Caco-2 (cell line): ENCODE measurements at places on chromosomes 3 and 15.

DNA sequence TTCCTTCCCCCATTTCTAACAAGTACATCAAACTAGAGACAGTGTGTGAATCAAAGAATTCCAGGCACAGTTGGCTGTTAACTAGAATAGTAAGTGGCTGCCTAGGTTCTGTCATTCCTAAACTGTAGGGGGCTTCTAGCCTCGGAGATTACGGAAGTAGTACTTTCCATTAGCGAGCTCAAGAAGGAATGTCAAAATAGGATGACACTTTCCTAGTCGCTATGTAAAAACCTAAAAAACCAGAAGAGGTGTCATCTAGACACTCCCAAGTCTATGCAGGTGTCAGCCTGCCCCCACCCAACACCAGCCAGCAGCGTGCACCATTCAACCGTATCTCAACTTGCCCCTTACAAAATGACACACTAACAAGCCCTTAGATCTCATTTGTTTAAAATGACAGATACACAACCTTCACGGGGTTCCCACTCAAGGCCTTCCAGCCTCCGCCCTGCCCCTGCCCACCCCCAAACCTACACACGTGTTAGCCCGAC, 874 bp downstream of the INO80 start:
- no peak for DNase-seq

GRCh38 chr3:9435316-9435715, 37.9 kb downstream of the SETD5 start:
- DNase-seq, result no peak

GRCh38 chr15:85925649-85926237, 131.0 kb upstream of the KLHL25 start:
- DNase-seq, result no peak

GRCh38 chr3:97656638-97657037, 107.9 kb upstream of the ARL6 start:
- no peak for DNase-seq

GRCh38 chr3:105367406-105368213, 901 bp downstream of the ALCAM start:
- DNase-seq, result peak; percentile 36

DNA sequence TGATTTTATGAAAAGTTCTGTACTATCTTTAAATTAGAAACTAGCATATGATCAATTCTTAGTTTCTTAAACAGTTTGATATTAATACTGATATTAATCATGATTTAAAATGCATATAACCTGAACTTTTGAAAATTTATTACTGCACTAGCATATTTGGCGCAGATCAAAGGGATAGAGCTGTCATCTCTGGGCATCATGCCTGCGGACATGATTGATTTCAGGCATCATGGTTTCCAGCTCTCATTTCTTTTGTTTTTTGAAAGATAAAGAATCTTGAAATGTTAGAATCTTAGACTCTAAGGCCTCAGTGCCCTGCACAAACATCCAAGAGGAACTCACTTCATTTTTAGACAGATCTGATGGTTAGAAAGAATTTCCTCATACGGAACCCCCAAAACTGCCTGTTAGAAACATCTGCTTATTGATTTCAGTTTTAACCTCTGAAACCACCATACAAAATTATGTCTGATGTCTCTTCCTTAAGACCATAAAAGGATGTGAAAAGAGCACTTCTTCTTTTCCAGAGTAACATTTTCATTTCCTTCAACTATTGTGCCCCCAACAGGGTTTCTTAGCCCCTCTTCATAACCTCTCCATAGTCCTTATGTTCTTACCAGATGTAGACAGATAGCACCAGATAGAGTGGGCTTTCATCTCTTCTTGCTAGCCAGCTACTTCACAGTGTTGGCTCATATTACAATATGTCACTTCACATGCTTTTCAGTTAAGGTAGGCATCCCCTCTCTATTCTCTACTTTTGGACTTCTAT, 110.8 kb downstream of the BBX start:
- no peak for DNase-seq

DNA sequence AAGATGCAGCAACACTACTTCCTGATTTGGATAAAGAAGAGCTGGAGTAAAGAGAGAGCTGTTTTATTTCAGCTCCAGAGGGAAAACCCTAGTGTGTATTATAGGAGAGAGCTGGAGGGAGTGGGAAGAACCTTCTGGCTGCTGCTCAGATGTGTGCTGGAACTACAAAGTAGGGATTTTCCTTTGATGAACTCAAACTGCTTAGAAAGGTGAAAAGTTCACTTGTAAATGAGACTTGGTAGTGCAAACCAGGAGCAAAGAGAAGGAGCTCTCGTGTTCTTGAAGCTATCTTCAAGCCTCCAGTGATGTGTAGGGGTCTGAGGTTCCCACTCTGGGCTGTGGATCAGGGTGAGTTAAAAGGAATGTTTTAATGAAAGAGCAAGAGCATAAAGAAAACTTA, 110.4 kb downstream of the EDEM1 start:
- DNase-seq, result no peak

GRCh38 chr15:63157118-63157843, at the start of gene RPS27L:
RPS27L (minus strand) TSS chr15:63157477; CDS start chr15:63157405, 72 bp downstream.
- peak; percentile 93 for DNase-seq

- DNase-seq, result no peak
These were observed 219.8 kb upstream of the TOPAZ1 start for GRCh38 chr3:44021651-44022594.

DNA sequence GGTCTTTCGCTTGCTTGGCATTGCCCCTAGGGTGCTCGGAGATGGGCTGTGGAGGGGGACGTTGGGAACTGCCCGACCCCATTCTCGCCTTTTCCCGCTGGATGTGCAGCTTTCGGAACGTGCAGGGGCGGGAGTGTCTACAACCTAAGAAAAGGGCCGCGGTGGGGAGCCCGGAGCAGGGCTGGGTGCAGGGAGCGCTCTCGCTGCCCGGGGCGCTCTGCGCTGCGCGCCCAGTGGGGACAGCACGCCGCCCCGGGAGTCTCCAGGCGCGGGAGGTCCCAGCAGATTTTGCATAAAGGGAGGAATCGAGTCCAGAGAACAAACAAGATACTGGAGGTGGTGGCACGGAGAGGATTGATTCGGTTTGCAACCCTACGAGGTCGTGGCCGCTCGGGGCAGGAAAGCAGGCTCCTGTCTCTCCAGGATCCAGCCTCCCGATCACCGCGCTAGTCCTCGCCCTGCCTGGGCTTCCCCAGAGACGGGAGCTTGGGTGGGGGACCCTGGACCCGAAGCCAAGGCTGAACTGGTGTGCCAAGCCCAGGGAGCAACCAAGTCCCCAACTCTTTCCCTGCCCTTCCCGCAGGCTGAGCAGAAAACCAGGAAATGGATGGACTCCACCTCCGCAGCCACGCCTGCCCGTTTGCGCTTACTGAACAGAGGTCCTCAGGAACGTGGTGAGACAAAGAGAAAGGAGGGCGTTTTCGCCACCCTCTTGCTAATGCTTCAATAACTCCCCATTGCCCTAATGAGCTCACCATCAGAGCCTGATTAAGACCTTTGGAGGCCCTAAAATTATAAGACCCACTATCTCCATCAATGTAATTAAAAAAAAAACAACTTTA, 59.7 kb downstream of the NOX5 start:
- DNase-seq, result peak; percentile 75

GRCh38 chr3:177201700-177202397, 4.6 kb upstream of the TBL1XR1 start:
- no peak for DNase-seq

DNA sequence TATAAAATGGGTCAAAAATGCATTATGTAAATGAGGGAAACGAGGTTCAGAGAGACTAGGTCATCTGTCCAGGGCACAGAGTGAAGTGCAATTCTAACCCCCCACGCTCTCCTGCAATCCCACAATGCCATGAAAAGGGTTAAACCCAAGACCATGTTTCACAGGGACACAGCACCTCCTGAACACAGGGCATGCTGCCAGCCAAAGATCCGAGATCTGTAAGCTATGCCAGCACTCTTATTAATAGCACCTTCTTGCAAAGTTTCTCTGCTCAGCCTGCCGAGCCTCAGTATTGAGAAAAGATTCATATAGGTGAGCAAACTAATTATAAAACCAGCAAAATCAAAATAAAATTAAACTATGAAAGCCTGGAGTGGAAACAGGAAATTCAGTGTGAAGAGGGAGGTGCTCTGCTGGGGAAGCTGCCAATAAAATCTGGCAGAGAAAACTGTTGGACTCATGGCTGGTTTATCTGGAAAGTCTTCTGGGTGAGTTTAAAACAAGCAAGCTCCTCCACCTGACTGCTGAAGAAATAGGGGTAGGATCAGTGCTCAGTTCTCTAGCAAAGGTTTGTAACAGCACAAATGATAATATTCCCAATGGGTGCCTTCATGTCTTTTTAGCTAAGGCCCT, 50.3 kb downstream of the LRIG1 start:
- no peak for DNase-seq

DNA sequence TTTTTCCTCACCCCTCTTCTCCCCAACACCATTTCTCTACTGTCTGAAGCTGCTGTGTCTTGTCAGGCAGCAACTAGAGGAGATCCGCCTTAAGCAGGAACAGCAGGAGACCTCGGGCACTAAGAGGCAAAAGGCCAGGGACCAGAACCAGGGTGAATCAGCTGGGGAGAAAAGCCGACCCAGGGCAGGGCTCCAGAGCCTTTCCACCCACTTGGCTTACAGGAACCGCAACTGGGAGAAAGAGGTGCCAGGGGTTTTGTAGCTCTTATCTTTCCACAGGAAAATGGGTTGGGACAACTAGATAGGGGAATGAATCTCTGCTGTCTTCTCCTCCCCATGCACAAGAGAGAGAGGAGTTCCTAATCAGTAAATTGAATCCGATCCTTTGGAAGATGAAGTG, 3.0 kb upstream of the NGRN start:
- no peak for DNase-seq

DNA sequence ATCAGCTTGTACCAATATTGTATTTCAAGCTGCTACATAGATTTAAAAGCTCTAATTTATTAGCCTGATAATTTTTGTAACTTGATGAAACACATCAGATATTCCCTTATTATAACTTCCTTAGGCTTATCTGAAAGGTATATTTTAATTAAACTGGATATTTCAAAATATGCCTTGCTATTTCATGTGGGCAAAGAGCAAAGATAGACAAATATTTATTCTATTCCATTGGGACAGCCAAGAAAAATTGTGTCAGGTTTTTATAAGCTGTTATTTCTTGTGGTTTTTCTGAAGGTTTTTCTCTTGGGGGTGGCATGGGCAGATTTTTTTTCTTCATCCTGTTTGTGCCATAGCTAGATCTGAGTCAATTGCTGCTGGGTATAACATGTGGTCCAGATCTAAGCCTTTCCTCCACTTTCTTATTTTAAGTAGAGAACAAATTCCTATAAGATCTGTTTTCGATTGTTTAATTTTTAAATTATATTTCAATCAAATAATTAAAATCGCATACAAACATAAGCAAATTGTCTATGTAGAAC, 249.5 kb downstream of the NAALADL2 start:
- no peak for DNase-seq

DNA sequence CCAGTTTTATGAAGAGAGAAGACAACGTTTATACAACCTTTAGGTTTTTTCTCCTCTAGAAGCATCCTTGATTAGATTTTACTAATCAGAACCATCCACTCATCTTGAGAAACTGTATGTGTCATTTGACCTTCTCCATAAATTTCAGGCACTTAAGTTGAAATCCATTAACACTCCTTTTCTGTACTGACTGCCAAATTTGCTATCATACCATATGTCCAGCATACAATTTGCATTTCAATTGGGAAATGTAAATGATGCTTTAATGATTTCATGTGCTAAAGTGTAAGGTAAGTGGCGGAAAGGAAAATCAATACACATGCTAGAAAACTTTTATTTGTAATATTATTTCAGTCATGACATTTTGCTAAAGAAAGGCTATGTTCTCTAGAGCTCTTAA, 731.6 kb downstream of the GBE1 start:
- DNase-seq, result no peak

DNA sequence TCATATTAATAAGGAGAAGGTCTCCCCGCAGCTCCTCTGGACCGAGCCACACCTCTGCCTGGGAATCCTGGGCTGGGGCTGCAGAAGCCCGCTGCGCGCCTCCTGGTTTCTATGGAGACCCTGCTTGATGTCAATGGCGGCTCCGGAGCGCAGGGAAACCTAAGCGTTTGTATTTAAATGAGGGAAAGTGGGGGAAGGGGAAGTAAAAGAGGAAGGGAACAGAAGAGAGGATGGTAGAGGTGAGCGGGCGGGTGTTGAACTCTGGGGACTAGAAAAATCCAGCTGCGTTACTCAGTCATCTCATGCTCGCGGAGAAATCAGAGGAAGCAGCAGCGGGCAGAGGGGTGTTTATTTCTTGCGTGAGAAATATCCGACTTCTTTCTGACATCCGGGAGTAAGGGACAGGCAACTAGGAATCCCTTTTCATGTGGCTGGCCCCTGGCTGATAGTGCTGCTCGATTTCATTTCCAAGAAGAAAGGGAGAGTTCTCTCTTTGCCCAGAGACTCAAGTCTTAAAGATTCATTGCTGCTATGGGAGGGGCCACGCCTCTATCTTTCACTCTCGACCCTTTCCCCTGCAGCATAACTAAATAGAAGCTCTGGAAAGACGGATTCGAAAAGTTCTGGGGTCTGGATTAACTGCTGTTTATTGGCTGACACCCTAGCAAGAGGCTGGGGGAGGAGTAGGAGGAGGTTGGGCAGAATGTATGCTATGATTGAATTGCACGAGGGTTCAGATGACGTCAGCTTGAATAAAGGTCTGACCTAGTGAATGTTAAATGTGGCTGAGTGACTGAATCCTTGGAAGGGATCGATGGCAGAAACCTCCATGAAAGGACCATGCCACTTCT, 110.5 kb upstream of the GAP43 start:
- DNase-seq, result no peak

DNA sequence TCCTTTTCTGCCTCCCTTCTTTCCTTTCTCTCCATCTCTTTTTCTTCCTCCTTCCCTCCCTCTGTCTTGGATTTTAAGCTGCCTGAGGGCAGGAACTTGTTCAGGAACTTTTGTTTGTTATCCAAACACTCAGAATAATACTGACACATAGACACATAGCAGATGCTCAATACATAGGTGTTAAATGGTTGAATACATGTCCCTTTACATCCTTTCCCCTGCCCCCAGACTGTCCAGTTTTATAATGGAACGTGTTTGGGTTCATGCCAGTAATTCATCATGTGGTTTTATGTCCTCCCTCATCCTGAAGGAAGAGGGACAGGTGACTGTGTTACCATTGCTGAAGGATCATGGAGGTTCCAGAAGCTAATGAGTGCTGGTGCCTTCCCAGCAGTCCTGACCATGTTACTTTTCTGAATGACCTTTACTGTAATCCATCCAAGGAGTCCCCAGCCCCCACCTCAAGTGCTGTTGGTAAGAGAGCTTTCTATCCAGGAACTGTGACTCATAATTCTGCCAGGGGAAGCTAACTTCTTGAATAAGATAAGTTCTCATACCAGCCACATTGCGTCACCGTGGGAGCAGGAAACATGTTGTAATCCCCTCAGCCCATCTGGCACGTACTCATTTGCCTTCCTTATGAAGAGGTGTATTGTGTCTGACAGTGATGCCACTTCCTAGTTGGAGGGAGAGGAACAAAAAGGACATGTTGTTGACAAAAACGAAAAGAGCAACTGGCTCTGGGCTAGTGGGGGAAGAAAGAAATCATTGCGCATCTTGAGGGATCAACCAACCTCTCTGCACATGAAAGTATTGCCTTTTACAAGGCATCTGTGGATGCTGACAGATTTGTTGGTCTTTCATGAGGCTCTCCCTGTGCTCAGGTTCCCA, 52.4 kb downstream of the IL1RAP start:
- peak; percentile 44 for DNase-seq
